ENCODE measurements at places on chromosomes 11 and 22.

DNA sequence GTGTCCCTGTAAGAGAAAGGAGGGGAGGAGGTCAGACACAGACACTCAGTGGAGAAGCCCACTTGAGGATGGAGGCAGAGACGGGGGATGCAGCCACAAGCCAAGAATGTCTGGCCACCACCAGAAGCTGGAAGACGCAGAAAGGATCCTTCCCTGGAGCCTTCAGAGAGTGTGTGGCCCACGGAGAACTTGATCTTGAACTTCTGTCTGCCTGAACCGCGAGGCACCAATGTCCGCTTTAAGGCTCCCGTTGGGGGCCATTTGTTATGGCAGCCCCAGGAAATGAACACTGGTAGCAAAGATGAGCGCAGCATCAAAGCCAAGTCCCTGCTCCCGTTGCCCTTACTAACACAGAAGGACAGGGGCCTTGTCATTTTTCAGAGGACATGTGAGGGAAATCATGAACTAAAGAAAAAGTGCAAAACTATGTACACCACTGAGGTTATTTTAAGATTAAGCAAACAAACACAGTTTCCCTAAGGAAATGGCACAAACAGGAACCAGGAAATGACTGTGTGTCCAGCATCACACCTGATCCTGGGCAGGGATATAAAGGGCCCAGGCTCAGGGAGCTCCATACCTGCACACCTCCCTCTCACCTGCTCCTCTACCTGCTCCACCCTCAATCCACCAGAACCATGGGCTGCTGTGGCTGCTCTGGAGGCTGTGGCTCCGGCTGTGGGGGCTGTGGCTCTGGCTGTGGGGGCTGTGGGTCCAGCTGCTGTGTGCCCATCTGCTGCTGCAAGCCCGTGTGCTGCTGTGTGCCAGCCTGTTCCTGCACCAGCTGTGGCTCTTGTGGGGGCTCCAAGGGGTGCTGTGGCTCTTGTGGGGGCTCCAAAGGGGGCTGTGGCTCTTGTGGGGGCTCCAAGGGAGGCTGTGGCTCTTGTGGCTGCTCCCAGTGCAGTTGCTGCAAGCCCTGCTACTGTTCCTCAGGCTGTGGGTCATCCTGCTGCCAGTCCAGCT lies at the start of gene KRTAP5-6:
Gene KRTAP5-6 (plus strand): TSS at position 588 of the 963 bp plus-strand sequence. CDS start 51 bp downstream, at position 639.
- DNase-seq: no peak

DNA sequence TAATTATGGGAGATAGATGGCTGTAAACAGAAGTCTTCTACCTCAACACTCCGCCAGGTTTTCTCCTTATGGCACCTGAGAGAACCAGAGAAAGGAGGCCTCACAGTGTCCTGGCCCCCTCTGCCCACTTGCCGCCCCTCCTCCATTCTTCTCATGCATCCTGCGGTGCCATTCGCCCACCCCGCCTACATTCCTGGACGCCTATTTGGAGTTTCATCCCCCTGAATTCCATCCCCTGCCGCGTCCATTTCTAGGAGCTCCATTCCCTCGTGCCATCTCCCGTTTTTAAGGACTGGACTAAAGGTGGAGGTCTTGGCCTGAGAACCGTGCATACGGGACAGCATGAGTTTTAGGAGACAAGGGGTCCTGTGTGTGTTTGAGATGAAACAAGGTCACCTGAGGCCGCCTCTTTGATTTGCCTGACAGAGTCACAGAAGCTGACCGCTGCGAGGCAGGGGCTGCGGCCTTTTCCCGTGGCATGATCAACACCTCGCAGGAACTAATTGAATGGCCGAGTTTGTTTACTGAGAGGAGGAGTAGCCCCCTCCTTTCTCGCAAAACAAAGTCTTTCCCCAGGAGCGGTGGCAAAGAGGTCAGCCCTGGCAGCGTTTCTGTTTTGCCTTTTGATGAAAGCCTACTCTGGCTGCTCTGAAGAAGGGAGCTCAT lies 246.2 kb downstream of the ST3GAL4 start:
- DNase-seq: no peak

- no peak for DNase-seq
Measured at GRCh38 chr22:39614442-39614841, 43.9 kb downstream of the CACNA1I start.

GRCh38 chr22:47107431-47107830 lies 345.0 kb downstream of the TBC1D22A start:
- peak; percentile 57 for DNase-seq

DNA sequence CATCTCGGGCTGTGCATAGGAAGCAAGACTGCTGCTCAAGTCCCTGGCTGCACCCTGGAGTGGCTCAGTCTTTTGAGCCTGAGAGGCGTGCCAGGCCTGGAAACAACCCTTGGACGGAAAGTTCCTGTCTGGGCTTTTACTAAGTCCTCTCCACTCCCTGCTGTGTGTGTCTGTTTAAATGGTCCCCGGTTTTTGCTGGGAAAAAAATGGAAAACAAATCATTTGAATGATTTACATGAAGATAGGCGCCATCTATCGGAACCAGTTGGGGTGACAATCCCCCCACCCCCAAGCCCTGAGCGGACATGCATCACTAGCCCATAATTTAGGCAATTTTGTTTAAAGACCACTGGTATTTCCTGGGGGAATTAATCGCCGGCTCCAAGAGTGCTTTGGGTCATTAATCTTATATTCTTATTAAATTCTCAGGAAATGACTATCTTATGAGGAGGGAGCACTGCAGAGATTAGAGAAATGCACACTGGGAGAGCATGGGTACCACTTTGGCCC lies 2.7 kb upstream of the GAB2 start:
- DNase-seq: peak; percentile 85

DNA sequence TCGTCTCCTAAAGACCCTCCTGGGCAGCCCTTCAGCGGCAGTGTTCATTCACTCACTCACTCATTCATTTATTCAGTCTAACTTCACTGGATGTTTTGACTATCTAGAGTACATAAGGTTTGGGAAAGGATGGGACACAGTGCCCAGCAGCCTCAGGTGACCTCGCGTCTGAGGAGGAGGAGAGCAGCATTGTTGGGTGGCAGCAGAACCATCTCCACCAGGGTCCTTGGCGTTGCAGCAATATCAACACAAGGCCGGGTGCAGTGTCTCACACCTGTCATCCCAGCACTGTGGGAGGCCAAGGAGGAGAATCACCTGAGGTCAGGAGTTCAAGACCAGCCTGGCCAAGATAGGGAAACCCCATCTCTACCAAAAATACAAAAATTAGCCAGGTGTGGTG lies 408.0 kb downstream of the BRD1 start:
- DNase-seq: no peak

GRCh38 chr11:41250408-41250935 lies 209.0 kb downstream of the LRRC4C start:
- DNase-seq: no peak

GRCh38 chr22:46007848-46008261 lies 30.9 kb upstream of the WNT7B start:
- DNase-seq: peak; percentile 96

DNA sequence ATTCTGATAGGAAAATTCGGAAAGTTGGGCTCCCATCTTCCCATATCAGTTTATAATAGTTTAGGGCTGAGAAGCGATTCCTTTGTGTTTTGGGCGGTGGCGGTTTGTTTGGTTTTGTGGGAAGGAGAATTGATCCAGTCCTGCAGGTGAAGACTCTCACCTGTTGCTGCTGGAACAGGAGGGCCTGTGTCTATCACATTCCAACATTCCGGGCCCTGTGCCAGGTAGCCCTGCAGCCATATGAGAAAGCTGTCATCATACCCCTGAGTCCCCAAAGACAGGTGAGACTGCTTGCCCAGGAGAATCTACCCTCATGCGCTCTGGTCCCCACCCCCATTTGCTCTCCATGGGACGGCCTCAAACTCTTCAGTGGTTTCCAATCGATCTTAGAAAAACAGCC lies 62.1 kb downstream of the TRAF6 start:
- no peak for DNase-seq

GRCh38 chr22:44337678-44338004 lies 24.9 kb upstream of the SHISAL1 start:
- peak; percentile 67 for DNase-seq

- no peak for DNase-seq
Measured at GRCh38 chr11:46414466-46414796, 22.9 kb upstream of the CHRM4 start.

GRCh38 chr22:37148742-37149665 lies 712 bp downstream of the IL2RB start:
- no peak for DNase-seq

DNA sequence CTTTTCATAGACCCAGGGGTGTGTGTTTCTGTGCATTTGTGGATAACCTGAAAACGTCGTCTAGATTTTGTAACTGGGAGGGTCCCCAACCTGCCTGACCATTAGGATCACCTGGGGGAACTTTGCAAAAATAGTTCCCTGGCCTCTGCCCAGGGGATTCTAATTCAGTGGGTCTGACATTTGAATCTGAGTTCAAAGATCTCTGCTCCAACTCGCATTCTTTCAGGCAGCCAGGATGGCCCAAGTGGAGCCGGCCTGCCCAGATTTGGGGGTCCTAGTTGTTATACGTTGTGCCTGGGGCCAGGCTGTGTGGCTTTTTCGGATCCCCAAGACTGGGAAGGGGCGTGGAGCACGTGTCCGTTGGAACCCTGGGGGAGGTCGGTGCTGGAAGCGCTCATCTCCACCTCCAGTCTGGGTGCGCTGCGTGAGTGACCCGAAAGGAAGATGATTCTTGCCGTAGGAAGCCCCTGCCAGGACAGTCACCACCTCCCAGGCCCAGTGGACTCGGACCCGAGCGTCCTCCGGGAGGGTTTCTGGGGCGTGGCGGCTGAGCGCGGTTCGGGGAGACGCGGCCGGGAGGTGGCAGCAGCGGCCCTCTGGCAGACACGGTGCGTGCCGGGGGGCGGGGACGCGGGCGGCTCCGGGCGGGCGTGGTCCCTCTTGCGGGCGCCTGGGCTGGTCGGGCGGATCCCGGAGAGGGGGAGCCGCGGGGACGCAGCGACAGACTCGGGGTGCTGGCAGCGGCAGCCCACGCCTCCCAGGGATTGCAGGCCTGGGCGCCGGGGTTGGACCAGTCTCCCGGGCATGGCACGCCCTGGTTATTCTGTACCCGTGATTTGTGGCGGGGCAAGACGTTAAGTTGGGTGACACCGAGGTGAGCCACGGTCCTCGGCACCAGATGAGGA lies 29.2 kb upstream of the PLET1 start:
- DNase-seq: peak; percentile 60

DNA sequence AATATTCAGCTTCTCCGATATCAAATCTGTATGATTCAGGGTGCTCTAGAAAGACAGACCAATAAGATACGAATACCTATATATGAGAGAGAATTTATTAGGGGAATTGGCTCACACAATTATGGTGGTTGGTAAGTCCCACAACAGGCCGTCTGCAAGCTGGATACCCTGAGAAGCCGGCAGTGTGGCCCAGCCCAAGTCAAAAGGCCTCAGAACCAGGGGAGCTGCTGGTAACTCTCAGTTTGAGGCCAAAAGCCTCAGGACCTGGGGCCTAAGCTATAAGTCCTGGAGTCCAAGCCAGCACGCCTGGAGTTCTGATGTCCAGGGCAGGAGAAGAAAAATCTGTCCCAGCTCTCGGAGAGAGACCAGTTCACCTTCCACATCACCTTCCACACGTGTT lies 318.7 kb downstream of the BRD1 start:
- no peak for DNase-seq

- no peak for DNase-seq
Measured at GRCh38 chr22:19889951-19890350, 35.3 kb upstream of the GNB1L start.

DNA sequence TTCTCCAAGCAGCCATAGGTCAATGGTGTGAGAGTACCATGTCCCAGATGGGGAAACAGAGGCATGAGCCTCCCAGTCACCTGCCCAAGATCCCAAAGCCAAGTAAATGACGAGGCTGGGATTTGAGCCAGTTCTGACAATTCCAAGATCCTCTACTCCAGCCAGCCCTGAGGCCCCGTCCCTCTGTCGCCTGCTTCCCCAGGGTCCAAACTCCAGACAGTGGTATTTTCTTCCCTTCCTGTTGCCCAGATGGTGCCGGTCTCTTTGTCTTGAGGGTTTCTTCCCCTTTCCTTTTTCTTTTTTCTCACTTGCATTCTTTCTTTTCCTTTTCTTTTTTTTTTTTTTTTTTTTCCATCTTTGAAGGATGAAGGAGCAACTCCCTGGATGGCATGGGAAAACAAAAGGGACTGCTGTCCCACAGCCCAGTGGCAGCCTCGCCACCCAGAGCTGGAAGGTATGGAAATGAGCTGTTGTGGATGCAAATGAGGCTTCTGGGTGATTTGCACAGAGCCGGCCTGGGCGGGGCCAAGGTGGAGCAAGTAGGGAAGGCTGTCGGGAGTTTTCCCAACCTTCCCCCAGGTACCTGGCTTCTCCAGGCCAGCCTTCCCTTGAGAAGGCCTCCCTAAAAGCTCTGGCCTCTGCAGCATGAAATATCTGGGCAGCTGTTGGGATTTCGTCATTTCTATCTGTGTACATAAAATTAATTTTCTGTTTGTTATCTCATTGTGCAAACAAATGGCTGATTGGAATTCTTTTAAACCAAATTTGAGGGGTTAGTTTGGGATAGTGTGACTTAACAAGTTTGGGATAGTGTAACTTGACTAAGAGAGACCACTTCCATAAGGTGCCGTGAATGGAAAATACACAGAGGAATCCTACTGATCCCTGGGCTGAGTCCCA lies 146.8 kb downstream of the MN1 start:
- no peak for DNase-seq

- no peak for DNase-seq
Measured at GRCh38 chr11:104526006-104526405, 362.1 kb upstream of the PDGFD start.

- no peak for DNase-seq
Measured at GRCh38 chr22:45823336-45823735, 151.7 kb downstream of the ATXN10 start.

DNA sequence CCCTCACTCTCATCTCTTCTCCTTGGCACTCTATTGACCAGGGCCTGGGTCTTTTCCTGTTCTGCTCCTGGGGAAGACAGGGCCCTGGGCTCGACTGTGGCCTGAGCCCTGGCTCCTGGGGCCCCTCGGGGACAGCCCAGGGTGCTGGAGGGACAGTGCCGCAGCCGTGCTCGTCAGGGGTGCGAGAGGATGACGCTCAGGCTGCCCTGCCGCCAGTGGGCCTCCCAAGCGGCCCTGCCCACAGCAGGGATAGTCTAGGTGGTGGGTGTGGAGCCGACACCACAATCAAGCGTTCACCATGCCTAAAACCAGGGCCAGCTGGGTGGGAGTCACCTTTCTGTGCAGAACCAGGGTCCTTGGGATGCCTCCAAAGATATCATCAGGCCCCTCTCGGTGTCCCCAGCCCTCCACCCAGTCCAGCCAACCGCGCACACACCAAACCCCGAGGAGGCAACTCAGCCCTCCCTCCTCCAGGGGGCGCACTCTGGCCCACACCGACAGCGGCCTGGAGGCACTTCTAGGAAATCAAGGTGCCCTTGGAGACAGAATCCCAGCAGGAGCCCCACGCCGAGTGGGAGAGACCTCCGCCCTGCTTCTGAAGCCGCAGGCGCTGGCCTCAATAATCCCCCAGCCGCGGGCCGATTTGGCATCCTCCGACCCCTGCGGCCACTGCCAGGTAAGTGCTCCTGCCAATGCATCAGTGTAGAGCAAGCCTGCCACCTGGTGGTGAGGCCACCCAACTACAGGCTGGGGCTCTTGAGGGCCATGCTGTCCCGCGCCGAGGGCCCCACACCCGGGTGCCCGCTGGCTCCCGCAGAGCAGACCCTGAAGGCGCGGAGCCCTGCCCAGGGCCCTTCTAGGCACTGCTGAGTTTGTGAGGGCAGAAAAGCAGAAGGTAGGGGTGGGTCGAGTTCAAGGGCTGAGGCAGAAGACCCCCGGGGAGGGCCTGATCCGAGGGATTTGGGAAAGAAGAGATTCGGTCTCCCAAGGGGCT lies 496.4 kb downstream of the BUD13 start:
- DNase-seq: no peak
